Occipital lobe (tissue), 3 donors: ENCODE measurements at places on chromosomes 1 and 21.

- DNase-seq, result no peak
These were observed 24.1 kb upstream of the TTF2 start for GRCh38 chr1:117036018-117036461.

DNA sequence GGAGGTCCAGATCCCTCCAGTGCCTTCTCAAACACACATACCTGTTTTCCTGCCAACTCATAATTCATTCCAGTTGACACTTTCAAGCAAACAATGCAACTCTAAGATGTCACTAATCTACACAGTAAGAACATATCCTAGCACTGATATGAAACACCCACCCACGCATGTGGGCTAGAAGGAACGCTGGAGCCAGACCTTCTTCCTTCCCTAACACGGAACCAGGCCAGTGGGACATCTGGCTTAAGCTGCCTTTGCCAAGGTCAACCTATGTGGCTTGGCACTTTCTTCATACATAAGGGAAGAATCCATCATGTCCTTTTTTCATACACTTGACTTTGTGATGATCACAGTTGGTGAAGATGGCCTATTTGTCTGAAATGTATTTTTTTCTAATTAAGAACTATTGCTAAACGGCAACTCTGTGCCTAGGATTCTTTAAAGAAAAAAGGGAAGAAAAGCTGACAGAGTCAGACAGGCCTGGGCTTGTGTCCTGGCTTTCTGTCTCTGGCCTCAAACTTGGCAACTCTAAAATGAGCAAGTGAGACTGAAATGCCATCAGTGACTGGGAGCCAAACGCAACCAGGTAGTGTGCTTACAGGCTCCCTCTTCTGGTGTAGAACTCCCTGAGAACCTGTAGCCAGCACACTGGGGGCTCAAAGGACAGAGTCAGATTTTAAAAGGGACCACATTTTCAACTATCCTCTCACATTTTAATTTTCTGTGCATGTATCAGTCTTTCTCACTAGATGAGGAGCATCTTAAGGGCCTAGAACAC, 92.6 kb upstream of the BEND5 start:
- no peak for DNase-seq

DNA sequence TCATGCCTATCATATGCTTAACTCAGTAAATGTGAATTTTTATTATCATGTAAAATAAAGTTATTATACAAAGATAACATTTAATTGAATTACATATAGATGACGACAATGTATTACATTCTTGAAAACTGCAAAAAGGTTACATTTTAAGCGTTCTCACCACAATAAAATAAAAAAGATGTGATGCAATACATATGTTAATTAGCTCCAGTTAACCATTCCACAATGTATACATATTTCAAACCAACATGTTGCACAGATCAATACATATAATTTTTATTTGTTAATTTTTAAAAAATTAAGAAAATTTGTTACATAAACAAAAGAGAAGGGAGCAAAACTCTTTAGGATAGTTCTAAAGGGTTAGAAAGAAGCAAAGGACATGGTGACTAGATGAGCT, 183.7 kb downstream of the VAV3 start:
- DNase-seq, result no peak

GRCh38 chr1:179094818-179095217, 12.9 kb downstream of the TOR3A start:
- DNase-seq, result no peak

GRCh38 chr1:36425791-36426190, 24.5 kb downstream of the OSCP1 start:
- DNase-seq, result peak; percentile 28

- no peak for DNase-seq
These were observed 635.5 kb downstream of the PLPP3 start for GRCh38 chr1:55943721-55944435.

DNA sequence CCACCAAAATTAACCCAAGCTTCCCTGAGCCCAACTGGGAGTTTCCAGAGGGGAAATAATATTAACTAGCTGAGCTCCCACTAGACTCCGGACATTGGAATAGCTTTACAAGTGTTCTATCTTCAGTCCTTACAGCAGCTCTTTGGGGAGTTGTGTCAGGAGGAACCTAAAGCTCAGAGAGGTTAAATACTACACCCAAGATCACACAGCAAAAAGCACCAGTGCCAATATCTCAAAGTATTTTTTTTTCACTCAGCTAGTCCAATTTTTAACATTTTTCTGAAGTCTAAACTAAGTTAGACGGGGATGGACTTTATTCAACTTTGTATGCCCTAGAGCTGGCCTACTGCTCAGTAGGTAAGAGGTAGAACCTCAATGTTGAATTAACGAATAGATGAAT, 82.5 kb downstream of the ATP1A1 start:
- DNase-seq, result no peak
